ENCODE measurements at places on chromosomes 4 and X.

GRCh38 chr4:150012851-150013360 is 65.3 kb upstream of the DCLK2 start:
- no peak for DNase-seq

GRCh38 chr4:134632056-134632455 is 430.5 kb upstream of the PABPC4L start:
- DNase-seq = no peak

DNA sequence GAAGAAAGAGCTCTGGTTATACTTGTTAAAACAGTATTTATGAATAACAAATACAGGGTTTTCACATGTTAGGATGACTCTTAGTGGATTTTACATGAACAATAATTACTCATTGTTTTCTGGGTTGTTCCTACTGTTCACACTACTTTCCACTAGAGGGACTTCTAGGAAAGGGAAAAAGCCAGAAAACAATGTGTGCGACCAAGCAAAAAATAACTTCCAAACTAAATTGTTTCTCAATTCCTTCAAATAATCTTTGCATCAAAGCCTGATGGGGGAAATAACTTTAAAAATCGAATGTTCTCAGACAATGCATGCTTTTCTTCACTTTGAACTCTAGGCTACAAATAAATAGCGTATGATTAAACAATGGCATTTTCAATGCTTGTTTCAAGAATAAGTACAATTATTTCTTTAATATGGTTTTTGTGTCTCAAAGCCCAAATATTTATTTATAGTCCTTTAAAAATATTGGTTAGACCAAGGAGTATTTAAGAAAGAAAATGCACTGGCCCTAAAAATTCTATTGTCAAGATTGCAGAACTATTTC is 72.1 kb upstream of the ETNPPL start:
- peak; percentile 38 for DNase-seq

DNA sequence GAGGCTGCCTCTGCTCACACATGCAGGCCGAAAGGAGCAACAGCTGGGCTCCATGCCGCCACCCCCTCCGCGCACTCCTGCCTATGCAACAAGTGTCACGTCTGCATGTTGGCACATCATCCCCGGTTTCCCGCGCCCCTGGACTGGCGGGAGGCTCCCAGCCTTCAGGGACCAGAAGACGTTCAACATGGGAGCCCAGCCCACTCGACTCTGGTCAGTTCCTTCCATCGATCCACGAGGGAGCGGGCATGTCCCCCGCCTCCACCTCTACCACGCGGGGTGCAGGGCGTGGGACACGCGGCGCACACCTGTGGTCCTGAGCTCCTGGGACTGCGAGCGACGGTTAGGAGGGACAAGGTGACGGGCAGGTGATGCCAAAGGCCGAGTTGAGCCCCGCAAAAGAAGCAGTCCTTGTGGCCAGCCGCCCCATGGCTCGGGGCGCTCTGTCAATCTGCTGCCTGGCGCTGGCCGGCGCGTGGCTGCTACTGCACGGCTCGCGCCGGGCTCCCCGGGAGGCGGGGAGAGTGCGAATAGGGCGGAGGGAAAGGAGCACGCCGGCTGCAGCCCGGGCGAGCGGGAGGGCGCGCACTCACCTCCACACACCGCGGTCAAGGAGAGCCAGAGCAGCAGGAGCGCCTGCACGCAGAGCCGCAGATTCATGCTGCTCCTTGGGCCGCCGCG is 645 bp downstream of the APLN start:
- no peak for DNase-seq

DNA sequence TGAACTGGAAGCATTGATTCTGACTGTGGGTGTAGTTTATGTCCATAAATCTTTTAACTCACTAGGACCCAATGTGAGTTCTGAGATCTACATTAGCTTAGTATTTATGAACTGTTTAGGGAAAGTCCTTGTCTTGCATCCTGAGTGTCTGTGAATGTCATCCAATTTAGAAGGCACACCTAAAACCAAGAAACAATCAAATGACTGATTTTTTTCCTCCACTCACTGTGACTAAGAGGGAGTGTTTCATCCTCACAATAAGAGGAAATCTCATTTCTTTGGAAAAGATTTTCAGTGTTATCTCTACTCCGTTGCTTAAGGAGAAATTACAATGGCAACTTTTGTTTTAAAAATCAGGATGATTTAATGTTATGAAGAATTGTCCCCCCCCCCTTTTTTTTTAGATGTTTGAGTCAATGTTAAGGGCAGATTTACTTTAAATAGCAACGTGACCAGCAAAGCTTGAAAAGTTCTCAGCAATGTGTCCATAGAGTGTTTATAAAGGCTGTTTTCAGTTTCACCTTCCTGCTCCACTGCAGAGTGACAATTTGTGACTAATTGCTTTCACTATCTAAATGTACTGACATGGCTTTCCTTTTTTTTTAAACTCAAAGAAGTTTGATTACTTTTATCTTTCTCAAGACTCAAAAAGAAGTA is 173.0 kb downstream of the SPCS3 start:
- DNase-seq = no peak

DNA sequence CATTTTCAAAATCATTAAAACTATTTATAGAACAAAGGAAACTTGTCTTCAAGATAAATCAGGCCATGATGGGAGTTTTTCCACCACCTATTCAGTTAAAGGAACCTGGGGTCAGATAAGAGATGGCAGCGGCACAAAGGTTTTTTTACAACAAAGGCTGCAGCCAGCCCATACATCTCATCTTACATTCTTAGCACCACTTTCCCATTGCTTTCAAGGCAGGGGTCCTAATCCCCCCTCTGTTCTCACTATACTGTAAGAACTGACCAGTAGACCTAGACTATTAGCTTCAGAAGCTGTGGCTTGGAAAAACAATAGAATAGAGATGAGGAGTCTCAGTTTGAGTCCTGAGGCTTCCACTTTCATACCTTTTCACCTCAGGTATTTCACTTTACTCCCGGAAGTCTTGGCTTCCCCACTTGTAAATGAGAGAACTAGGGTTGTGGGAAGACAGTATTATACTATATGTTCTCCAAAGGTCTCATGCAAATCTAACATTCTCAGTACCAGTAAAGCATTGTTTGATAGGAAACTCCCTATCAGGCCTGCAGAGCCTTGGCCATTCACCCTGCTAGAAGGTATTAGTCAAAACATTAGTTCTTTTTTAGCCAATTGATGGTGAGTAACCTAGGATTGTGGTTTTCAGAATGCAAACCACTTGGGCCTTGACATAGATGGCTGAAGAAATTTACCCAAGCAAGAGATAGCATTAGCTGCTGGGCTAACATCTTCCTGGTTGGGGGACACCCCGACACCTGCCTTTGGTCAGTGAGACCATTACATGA is 182.9 kb upstream of the PBDC1 start:
- no peak for DNase-seq

DNA sequence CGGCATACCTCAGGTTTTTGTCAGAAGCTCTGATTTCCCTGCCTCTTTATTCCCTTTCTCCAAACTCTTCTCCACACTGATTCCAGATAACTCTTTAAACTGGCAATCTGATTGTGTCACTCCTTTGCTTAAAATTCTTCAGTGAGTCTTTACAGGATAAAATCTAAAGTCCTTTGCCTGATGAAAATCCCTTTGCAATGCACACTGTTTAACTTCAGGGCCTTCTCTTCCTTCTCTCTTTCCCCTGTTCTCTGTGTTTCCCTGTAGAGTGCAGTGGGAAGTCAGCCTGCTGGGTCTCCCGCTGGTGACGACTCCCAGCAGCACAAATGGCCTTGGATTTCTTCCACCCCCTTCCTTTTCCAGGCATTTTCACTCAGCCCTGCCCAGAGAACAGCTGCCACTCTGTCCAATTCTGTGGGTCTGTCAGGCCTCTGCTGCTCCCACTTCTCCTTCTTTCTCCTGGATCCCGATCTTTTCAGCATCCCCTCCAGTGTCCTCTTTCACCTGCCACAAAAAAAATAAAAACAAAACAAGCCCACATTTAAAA is 189.9 kb upstream of the NWD2 start:
- DNase-seq = no peak

GRCh38 chr4:705278-706082 is at the start of gene PCGF3:
Gene PCGF3 (plus strand): TSS chr4:705832. CDS start chr4:733681, 27,849 bp downstream.
- DNase-seq = peak; percentile 97

GRCh38 chr4:140071806-140072205 is 82.2 kb downstream of the MAML3 start:
- peak; percentile 73 for DNase-seq

- DNase-seq = no peak
These were observed 128.4 kb downstream of the KLHL34 start for GRCh38 chrX:21529771-21530170.

DNA sequence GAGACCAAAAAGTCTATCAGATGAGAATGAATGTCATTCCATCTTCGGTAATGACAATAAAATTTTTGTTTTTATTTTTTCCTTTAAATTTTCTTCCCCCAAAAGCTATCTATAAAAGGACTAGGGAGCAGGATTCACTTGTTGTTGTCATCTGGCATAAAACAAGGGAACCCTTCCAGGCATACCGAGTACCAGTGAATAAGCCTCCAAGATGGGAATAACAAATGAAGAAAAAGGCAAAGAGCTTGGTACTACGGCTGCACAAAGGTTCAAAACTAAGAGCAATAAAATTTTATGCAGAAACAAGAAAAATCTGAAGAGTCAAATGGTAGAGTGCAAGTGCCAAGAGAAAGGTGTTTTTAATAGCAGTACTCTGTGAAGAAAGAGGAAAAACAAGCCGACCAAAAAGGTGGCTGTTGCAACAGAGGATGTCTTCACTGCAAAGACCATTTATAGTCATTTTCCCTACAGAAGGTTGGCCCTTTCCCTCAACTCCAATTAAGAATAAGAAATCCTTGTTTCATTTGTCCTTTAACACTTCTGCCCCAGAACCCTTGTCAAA is 25.8 kb downstream of the PPP3CA start:
- DNase-seq = no peak

- DNase-seq = no peak
These were observed 166.4 kb downstream of the ARHGAP6 start for GRCh38 chrX:11499076-11500044.

GRCh38 chr4:110310795-110311194 is 112.4 kb upstream of the ELOVL6 start:
- peak; percentile 49 for DNase-seq

- no peak for DNase-seq
These were observed 13.7 kb downstream of the XG start for GRCh38 chrX:2765549-2765830.

- DNase-seq = no peak
These were observed 49.9 kb upstream of the SCRG1 start for GRCh38 chr4:173448608-173449379.

- DNase-seq = peak; percentile 92
These were observed 2.9 kb upstream of the SEPSECS start for GRCh38 chr4:25163196-25163595.

- no peak for DNase-seq
These were observed 6.0 kb downstream of the RBPJ start for GRCh38 chr4:26326791-26327190.

- no peak for DNase-seq
These were observed 420.1 kb downstream of the ARAP2 start for GRCh38 chr4:35824231-35824630.

- DNase-seq = no peak
These were observed 298.2 kb upstream of the FSTL5 start for GRCh38 chr4:162461952-162462351.

GRCh38 chr4:182354867-182355266 is 111.7 kb downstream of the TENM3 start:
- no peak for DNase-seq

GRCh38 chrX:41276661-41277506 is 57.1 kb upstream of the DDX3X start:
- DNase-seq = no peak

DNA sequence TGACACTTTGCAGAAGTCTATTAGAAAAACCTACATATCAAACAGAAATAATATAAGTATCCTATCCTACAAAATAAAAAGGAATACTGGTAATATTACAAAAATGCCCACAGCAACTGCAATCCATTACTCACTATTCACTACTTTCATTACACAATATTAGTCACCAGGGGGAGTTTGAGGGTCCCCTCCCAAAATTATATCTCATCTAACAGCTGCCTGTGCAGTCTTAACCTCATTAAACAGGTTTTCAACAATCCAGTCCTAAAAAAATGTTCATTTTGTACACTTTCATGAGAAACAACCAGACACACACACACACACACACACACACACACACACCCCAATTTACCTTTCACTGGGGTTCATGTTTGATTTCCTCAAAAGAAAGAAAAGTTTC is 2.9 kb downstream of the CLOCK start:
- no peak for DNase-seq

GRCh38 chr4:184268584-184269160 is 51.0 kb upstream of the ENPP6 start:
- DNase-seq = no peak

DNA sequence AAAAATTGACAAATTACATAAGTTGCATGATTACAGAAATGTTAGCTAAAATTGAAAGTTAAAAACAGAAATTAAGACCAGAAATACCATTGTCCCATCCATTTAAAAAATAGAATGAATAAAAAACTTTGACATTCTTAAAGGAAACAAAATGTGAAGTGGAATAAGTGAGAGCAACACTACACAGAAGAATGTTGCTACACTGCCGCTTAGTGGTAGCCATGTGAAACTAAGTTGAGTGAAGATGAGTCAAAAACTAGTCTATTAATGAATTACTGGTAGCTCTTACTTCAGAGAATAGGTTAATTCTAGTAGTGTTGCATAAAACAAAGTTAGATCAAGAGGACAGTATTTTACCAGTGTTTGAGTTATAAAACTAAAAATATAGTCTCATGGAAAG is 571.0 kb upstream of the KLHL4 start:
- no peak for DNase-seq

DNA sequence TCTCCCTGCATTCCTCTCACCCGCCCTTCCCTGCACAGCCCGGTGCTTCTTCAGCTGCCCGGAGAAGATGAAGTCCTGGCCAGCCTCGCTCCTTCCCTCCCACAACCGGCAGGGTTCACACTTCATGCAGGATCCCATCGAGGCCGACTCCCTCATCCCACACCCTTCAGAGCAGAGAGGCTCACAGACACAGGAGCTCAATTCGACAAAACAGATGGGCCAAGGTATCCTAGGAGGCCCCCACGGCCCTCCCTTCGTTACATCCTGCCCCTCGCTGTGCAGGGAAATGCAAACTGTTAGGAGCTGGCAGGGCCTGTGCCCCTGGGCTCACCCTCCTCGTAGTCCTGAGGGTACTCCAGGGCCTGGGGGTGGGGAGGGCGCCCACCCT is 238.1 kb downstream of the DHRSX start:
- DNase-seq = no peak

- DNase-seq = peak; percentile 79
These were observed 12.6 kb downstream of the RUFY3 start for GRCh38 chr4:70734168-70734954.

- DNase-seq = no peak
These were observed 114.7 kb upstream of the SLC6A14 start for GRCh38 chrX:116321711-116322110.

DNA sequence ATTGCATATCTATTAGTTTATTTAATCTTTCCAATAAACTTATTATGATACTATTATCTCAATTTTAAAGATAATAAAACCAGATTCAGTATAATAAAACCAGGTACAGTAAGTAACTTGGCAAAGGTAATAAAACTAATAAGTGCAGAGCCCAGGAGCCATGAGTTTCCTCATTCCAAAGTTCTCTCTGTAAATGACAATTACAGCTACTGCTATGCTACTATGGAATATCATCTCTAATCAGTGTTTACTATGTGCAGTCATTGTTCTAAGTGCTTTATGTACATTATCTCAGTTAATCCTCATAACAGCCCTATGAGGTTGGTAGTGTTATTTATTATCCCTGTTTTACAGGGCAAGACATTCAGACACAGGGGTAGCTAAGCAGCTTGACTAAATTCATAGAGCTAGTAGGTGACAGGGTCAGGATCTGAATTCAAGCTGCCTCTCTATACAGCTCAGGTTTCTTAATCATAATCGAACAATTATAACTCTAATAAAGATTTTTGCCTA is 285.0 kb upstream of the PITX2 start:
- no peak for DNase-seq

All from inflammatory macrophage (primary cell).